ENCODE measurements at places on chromosomes 1 and 21.

GRCh38 chr1:153649863-153650235 is 8.7 kb upstream of the SNAPIN start:
- peak; percentile 32 for DNase-seq

- DNase-seq = no peak
Observed at GRCh38 chr1:165960136-165960535, 132.7 kb downstream of the UCK2 start.

DNA sequence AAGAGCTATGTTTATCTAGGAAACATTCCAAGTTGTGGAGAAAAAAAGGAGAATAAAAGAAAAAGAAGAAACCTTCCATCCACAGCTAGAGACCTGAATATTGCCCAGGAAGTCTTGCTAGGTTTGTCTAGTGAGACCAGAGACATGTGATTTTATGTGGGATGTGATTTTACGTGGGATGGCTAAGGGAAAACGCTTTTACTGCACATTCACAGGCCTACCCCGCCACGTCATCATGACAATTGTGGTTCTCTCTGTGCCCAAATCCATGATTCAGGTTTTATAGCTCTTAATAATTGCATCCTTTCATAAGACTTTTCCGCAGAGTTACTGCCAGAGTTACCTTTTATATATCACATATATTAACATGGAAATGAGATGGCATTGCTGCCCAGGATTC is 86.4 kb upstream of the SSX2IP start:
- DNase-seq = no peak

DNA sequence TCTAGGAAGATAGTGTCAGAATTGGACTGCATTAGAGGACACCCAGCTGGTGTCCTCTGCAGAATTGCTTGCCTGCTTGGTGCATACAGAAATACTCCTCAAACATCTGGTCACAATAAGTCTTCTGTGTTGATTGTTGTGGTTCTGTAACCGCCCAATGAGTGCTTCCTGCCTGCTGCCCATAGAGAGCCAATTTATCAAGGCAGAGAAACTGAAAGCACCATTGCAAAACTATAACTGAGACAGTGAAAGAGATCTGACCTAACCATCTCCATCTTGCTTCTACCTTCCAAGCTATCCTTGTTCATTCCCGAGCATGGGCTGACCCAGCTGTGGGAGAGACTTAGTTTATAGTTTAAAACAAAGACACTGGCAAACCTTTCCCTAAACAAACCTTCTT is 462.4 kb upstream of the RGS18 start:
- no peak for DNase-seq

All from cerebellar nuclear complex (tissue), 1 donor.